ENCODE measurements at places on chromosomes 5 and 9. TPM values are rescaled to one million over a fixed set of nuclear protein-coding genes. Genes with fewer than 3 reads are reported as not detected.

DNA sequence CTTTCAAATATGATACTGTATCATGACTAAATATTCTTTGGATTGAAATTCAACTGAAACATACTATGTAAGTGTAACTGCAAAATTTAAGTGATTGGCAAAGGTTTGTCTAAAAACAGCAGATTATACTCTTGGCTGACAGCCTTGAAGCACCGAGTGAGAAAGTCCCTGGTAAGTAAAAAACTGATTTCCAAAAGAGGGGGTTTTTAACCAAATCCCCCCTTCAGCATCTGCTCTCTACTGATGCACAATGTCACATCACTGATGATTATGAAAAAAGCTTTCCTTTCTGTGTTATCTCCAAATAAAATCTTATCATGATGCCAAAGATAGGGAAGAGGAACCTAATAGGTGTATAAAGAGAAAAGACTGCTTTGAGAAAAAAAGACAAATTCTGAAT lies 141.0 kb downstream of the MEF2C start:
- H3K27me3 ChIP-seq: no peaks in the 10 kb centered on the region
- DNase-seq: no peak
- H3K36me3 ChIP-seq: no peaks in the 10 kb centered on the region
- H3K4me1 ChIP-seq: peaks cover 11% of the 10 kb centered on the region
- no peak overlapping the region for H3K4me3 ChIP-seq

GRCh38 chr9:31520301-31521085 lies 864.0 kb upstream of the ACO1 start:
- H3K4me1 ChIP-seq: no peaks in the 10 kb centered on the region
- H3K36me3 ChIP-seq: no peaks in the 10 kb centered on the region
- no peak for DNase-seq
- H3K27ac ChIP-seq: no peak overlapping the region

Gene PCDHB15
- 0.15 TPM for total RNA-seq

DNA sequence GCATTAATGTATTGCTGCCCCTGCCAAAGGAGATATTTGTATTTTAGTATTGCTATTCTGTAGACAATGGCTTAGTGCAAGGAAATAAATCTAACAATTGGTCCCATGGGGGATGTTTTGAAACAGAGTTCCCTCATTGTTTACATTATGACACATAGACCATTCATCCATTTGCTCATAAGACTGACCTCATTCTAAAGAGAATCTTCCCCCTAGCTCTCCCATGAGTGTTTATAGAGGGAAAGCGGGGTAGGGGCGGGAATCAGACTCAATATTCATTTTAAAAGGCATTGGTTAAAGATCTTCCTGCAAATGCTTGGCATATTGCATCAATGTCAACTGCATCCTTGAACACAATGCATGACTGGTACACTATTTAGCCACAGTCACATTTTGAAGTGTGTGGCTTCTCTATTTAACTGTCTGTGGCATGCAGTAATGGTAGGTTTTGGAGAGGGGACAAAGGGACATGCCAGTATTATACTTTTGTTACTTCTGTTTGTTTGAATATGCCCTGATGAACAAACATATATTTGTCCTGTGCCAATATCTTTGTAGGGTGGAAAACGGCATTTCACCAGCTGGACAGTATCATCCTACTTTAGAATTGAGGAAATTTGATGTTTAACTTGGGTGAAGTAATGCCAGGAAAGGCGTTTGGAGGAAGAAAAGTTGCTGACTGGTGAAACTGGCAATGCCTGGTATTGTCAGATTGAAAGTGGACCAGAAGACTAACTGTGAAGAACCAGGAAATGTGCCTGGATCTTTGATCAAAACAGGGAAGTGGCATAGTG lies 84.1 kb upstream of the MEGF10 start:
- no peak overlapping the region for H3K27ac ChIP-seq
- DNase-seq: peak; percentile 56
- no peaks in the 10 kb centered on the region for H3K27me3 ChIP-seq
- no peaks in the 10 kb centered on the region for H3K4me1 ChIP-seq
- no peaks in the 10 kb centered on the region for H3K36me3 ChIP-seq
- no peak overlapping the region for H3K4me3 ChIP-seq

DNA sequence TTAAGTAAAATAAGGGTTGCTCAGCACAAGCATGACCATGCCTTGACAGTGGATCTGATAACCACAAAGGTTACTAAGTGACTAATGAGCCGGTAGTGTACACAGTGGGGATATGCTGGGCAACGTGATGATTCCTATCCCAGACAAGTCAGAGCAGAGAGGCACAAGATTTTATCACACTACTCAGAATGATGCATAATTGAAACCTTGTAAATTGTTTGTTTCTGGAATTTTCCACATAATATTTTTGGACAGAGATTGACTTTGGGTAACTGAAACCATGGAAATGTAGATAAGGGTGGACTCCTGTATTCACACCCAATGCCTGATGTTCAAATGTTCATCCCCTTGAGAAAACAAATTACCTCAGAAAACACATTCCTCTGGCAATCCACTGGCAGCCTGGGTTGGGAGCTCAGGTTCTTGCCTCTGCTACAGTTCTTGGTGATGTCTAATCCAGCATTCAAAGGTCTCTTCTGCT lies 16.2 kb upstream of the ERAP1 start:
- H3K36me3 ChIP-seq: no peaks in the 10 kb centered on the region
- peaks cover 15% of the 10 kb centered on the region for H3K27me3 ChIP-seq
- DNase-seq: no peak
- no peak overlapping the region for H3K4me3 ChIP-seq

DNA sequence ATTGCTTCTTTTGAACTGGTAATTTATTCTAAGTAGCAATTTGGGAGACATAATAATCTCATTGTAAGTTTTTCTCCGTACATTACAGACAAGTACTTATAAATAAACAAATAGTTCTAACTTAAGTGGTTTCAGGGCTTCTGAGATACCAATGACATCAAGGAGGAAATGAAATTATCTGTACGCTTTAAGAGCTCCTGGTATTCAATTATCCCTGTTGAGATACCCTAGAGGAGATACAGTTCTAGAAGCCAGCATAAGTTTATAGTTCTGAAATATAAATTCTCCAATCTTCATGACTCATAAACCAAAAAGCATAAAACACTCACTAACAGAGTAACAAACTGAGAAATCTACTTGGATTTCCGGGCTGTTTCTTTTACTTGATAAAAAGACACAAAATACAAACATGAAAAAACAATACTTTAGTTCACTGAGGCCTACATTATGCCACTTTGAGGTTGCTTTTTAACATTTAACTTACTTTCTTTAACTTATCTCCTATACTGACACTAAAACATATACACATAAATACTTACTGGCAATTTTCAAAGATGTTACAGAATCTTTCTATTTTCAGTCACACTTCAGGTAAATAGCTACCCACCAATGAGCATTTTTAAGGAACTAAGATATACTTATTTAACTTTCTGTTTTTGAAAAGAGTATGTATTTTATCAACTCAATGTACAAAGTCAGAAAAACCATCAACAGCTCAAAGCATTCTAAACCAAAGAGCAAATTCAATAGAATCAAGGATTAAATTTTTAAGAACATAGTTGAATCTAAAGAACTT lies 7.5 kb downstream of the DCTN4 start:
- H3K4me1 ChIP-seq: peaks cover 3% of the 10 kb centered on the region
- DNase-seq: no peak
- H3K4me3 ChIP-seq: no peak overlapping the region
- H3K36me3 ChIP-seq: peaks cover 43% of the 10 kb centered on the region
- peak overlapping the region; percentile 44 for H3K27ac ChIP-seq
- H3K27me3 ChIP-seq: no peaks in the 10 kb centered on the region

Gene SV2C
- total RNA-seq: not detected

- H3K36me3 ChIP-seq: no peaks in the 10 kb centered on the region
- no peaks in the 10 kb centered on the region for H3K4me1 ChIP-seq
- H3K27me3 ChIP-seq: no peaks in the 10 kb centered on the region
- no peak for DNase-seq
- H3K27ac ChIP-seq: no peak overlapping the region
Observed at GRCh38 chr5:178538741-178539229, 51.4 kb downstream of the COL23A1 start.
